ENCODE measurements at places on chromosomes 5 and 9. TPM values are rescaled to one million over a fixed set of nuclear protein-coding genes. Genes with fewer than 3 reads are reported as not detected.

PCDHA3 gene
- under 0.01 TPM for total RNA-seq

- DNase-seq: no peak
Observed at GRCh38 chr9:133702798-133703590, 35.2 kb downstream of the SARDH start.

GRCh38 chr5:41156739-41157138 is 56.6 kb downstream of the C6 start:
- peak; percentile 90 for DNase-seq

DIPK1B gene
- 3.4 TPM for total RNA-seq

BTNL8 gene
- total RNA-seq: not detected

GRCh38 chr5:149795360-149795759 is 65.2 kb downstream of the PPARGC1B start:
- no peak for DNase-seq

DNA sequence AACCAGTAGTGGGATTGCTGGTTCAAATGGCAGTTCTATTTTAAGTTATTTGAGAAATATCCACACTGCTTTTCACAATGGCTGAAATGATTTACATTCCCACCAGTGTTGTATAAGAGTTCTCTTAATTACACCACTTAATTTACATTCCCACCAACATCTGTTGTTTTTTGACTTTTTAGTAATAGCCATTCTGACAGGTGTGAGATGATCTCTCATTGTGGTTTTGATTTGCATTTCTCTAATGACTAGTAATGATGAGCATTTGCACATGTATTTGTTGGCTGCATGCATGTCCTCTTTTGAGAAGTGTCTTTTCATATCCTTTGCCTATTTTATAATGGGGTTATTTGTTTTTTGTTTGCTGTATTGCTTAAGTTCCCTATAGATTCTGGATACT is 688.3 kb downstream of the PRR16 start:
- DNase-seq: no peak

- DNase-seq: no peak
Observed at GRCh38 chr9:125240649-125240999, 519 bp downstream of the HSPA5 start.

FAM163B gene
- not detected for total RNA-seq

DNA sequence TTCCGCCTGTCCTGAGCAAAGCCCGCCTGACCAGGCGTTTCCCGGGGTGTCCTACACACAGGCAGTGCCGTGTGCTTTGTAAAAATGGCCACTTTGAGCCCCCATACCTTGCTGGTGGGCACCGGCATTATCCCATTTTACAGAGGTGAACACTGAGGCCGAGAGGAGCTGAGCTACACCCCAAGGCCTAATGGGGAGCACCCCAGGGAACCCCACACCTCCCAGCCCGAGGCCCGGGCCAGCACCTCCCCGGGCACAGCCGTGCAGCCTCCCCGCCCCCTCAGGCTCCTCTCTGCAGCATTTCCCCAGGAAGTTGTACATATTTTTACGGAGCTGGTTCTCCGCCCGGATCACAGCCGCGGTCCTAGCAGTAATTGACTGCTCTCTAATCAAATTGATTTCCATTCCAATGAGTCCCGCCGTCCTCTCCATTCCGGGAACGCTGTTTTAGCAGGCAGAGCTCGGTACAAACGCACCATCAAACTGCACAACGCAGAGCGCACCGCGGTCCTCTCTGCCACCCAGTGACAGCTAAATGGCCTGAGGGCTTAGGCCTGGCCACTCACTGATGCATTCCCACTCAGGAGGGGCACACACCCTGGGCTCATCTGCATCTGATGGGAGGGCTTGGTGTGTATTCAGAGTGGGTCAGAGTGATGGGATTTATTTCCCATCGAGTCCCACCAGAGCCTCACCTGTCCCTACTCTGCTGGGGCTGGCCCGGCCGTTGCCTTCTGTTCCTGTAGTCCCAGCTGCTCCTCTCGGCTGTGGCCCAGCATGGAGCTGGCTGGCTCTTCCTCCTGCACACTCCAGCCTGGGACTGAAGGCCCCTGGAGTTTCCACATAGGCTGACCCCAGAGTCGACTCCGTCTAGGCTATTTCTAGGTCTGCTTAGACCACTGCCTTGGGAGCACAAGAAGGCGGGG is 36.2 kb upstream of the UBAC1 start:
- no peak for DNase-seq

PALM2AKAP2 gene
- 20.6 TPM for total RNA-seq

DNA sequence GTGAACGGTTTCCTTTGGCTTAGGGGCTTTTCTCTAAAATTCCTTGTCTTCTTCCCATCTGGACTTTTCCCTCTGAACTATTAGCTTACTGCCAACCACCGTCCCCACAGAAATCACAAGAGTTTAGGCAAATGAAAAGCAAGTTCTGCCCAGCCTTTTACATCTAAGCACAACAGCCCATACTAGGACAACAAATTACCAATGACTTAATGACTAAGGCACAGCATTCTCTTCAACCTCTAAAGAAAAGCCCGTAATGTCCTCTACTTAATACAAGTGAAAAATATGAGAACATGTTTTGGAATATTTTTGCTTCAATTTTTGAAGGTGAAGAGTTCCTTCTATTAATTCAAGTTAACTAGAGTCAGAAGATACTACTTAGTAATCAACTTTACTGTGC is 1.2 kb downstream of the ZBTB5 start:
- DNase-seq: no peak

DNA sequence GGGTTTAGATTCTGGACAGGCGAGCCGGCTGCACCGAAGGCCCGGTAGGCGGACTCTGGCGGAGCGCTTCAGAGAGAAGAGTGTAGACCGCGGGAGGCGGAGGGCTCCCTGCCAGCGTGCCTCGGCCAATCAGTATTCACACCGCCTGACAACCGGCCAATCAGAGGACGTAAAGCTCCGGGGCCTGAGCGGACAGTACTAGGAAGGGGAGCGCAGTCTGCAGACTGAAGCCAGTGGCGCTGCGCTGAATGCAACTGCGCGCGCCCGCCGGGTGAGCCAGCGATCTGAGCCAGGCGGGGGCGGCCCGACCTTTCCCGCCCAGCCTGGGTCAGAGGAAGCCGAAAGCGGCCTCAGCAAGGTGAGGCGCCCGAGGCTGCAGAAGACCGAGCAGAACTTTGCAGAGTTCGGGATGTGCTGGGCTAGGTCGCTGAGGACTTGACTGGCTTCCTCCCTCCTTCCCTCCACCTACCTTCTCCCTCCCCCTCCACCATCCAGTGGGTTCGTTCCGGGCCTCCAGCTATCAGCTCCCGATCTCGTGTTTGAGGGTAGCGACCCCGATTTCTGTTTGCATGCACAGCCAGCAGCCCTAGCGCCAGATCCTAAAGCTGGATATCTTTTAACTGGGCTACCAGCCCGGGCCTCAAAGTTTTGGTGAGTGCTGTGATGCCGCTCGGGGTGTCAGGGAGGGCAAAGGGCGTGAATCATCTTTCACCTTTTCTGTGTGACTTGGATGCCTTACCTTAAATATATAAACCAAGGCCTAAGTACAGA is at the start of gene DMRT2:
TSS of gene DMRT2 (plus strand) at position 233 of the 771 bp plus-strand sequence. CDS start 1,257 bp downstream, outside the sequence.
- peak; percentile 43 for DNase-seq

DNA sequence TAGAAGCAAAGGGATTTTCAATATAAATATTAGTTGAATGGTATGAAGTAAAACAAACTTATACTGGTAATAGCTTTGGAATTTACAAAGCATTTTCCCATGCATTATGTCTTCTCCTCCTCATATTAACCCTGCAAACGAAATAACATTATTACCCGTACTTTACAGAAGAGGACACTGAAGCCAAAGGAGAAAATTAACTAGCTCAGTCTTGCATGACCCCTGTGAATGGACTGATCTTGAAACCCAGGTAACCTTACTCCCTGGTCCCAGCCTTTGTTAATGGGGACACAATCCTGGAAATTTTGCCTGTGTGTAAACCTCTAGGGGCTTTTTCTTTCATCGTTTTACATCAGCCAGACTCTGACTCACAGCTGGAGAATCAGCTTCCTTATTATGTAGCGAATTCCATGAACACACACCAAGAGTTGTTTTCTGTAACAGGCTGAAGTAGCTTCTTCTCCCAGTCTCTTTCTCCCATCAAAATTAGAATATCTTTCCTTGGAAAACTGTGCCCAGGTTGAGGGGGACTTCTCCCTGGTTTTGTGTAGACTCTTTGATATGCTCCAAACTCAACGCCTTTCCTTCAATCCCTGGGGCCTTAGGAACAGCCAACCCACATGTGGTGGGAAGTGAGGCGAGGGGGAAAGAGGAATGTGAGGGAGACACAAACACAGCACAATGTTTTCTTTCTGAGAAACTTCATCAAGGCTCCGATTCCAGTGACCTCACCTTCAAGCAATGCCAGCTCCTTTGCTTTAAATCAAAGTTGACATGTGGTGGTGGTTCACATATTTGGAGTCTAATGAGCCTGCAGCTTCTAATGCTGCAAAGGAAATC is 480.9 kb upstream of the PAPPA start:
- peak; percentile 99 for DNase-seq

NDUFB6 gene
- 24.2 TPM for total RNA-seq

DNA sequence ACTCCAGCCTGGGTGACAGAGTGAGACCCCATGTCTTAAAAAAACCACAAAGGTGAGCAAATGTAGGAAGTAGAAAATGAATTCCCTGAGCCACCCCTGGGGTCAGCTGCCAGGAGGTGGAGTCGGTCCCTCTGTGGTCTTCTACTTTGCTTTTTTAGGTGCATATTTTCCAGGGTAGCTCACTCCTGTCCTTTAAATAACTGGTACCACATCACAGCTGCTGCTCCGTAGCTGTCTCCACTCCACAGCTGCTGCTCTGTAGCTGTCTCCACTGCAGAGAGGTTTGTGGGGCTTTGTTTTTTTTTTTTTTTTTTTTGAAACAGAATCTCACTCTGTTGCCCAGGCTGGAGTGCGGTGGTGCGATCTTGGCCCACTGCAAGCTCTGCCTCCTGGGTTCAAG is 8.9 kb downstream of the WDR5 start:
- DNase-seq: peak; percentile 25

DNA sequence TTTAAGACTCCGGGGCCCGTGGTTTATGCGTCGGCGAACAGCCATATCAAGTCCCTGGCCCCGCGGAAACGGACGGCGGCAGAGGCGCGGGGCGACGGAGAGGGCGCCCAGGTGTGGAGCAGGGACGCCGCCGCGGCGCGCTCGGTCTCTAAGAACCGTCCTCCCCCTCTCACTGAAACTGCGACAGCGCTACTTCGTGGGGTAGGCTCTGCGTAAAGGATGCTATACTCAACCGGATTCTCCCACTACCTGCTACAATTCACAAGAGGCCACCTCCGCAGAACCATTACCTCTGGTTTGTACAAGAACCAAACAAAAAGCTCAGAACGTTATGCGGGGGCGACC is 404 bp downstream of the MRNIP start:
- peak; percentile 17 for DNase-seq

DNA sequence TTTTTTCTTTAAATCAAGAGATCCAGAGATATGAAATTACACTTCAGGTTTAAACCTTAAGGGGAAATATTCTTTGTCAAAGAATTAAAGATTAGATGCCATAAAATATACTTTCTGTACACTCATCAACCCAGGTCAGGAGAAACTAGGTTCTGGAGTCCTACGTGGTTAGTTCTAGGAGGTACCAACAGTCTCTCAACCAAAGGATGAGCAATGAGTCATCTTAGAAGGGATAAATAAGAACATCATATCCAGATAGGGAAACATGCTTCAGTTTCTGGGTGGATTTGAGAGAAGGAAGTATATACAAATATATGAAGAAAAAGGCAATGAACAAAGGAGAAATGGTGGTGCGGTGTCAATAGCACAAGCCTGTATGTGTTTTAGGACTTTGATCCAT is 98.2 kb downstream of the CSNK1G3 start:
- DNase-seq: peak; percentile 51

- no peak for DNase-seq
Observed at GRCh38 chr9:130414910-130415746, 29.6 kb upstream of the ASS1 start.

- DNase-seq: no peak
Observed at GRCh38 chr5:130402906-130403305, 498.6 kb downstream of the CHSY3 start.
